ENCODE measurements at places on chromosomes 3 and 15. TPM values are rescaled to one million over a fixed set of nuclear protein-coding genes. Genes with fewer than 3 reads are reported as not detected.

PLA2G4D gene
- not detected for total RNA-seq

CTXN2 gene
- total RNA-seq, result not detected

TLR9 gene
- total RNA-seq, result under 0.01 TPM

ARHGEF3 gene
- total RNA-seq, result 2.1 TPM

HAUS2 gene
- total RNA-seq, result 65.0 TPM

OXTR gene
- total RNA-seq, result 7.6 TPM

GRK7 gene
- not detected for total RNA-seq

SLC28A1 gene
- total RNA-seq, result not detected

CX3CR1 gene
- 0.15 TPM for total RNA-seq

PRR23C gene
- not detected for total RNA-seq
